Activated T-cell treated with anti-CD3 and anti-CD28 coated beads for 1 hour (primary cell): ENCODE measurements at places on chromosomes 2 and 18.

DNA sequence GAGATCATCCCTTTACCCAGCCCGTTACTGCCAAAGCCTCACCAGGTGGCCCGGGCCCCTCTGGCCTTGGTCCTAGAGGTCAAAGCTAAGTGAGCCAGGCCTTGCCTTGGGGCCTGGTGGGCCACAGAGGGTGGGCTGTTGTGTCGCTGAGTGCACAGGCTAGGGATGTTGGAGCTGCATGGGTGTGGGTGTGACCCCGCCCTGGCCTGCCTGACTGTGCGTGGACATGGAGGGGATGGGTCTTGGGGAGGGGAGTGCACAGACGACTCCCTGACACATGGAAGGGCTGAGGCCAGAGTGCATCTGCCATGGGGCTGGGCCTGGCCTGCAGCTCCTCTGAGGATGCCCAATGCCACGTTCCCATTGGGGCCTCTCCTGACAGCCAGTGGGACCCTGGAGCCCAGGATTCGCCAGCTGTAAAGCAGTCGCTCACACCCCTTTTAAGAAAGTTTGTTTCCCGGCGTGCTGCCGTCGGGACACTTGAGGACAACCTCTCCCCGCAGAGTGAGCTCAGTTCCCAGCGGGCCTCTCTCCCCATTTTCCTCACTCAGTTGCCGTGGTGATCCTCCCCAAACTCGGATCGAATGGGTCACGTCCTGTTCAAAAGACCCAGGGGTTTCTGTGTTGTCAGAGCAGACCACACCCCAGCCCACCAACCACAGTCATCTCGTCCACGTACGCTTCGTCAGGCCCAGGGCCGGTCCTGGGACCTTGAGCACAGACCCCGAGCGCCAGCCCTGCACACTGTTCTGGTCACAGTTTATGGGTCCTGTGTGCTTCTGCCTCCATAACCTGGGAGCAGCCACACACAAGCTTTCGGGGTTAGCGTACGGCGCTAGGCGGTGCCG lies 93.5 kb downstream of the NFATC1 start:
- DNase-seq = no peak

GRCh38 chr18:50475538-50476193 lies 84.2 kb upstream of the MAPK4 start:
- no peak for DNase-seq

DNA sequence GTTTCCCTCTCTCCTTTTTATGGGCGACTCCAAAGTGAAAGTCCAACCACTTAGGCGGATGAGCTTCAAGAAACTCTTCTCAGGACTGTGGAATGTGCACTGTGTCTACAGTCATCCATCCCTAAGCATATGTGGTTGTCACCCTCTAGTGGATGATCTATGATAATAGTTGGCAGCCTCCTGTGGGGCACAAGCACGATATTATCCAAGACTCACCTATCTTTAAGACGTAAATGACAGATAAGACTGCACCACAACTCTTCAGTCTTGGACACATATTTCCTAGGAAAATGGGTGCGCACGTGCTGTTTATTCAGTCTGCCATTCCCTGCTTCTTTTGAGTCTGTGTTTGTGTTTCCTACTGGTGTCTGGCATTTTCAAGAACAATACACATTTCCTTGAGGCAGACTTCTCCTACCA lies 145.5 kb upstream of the CTAGE1 start:
- no peak for DNase-seq

GRCh38 chr2:240469239-240469636 lies 33.8 kb downstream of the GPC1 start:
- no peak for DNase-seq

GRCh38 chr2:105138643-105139042 lies 100.8 kb downstream of the MRPS9 start:
- no peak for DNase-seq

DNA sequence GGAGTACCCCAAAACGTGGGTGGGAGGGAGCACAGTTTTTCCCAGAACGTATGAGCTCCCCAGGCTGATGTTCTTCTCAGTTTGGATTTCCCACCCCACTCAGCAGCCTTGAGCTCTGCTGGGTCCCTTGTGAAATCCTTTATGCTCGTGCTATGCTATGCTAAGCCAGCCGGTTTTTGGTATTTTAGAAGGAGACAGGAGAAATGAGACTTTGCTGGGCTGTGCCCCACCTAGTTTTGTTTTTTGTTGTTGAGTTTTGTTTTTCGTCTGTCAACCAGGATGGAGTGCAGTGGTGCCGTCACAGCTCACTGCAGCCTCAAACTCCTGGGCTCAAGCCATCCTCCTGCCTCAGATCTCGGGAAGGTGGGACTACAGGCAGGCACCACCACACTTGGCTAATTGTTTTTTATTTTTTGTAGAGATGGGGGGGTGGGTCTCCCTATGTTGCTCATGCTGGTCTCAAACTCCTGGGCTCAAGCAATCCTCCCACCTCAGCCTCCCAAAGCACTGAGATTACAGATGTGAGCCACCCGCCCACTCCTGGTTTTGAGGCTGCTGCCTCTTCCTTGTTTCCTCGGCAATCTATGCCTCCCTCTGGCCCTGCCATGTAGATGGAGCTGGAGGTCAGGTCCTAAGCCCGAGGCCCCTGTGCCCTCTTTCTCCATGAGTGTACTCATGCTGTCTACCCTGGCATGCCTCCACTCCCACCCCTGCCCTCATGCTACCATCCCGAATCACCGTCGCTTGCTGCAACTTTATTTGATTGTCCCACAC lies 17.5 kb upstream of the MGAT4A start:
- DNase-seq = no peak

DNA sequence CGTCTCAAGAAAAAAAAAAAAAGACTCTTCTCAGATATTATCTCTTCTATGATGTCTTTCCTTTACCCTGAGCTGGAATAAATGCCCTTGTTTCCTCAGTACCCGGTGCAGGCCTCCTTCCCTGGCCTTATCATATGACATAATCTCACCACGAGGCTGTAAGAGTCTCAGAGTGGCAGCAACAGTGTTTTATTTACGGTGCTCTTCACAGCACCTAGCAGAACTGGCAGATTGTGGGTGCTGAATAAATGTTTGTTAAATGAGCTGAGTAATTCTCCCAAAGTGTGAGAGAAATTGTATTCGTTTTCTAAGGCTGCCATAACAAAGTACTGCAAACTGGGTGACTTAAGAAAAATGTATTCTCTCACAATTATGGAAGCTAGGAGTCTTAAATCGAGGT lies 82.8 kb upstream of the CD28 start:
- no peak for DNase-seq

DNA sequence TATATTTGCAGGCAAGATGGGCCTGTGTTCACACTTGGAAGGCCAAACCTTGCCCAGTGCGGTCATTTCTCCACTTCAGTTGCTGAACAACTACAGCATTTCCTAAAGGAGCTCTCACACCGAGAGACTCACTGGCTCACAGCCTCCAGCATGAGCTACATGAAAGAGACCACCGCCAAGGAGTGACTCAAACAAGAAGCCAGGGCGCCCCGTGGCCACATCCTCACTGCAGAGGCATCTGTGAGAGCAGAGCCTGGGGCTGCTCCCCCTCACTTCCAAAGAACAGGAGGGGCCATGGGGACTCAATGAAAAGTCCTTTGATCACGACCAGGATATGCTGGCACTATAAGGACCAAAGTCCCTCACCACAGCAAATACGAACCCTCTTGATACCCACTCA lies 50.0 kb downstream of the TMEM163 start:
- peak; percentile 54 for DNase-seq

GRCh38 chr2:38892819-38893218 lies 3.1 kb downstream of the ARHGEF33 start:
- no peak for DNase-seq

- DNase-seq = no peak
These were observed 80.7 kb downstream of the L3MBTL4 start for GRCh38 chr18:6333981-6334380.

DNA sequence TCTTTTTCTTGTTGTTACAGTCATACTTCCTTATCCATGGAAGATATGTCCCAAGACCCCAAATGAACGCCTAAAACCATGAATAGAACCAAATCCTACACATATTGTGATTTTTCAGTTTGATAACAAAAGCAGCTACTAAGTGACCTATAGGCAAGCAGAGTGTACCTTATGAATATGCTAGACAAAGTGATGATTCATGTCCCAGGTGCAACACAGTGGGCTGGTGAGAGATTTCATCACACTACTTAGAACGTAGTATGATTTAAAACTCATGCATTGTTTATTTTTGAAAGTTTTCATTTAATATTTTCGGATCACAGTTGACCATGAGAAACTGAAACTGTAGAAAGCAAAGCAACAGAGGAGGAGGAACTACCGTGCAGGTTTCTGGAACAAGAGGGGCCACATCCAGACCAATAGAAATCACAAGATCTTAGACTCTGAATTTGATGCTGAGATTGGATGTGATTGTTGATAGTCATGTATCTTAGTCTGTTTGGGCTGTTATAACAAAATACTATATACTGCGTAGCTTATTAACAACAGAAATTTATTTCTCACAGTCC lies 470.8 kb upstream of the VRK2 start:
- DNase-seq = no peak

- DNase-seq = no peak
These were observed 330.3 kb upstream of the FIGN start for GRCh38 chr2:164066095-164066494.

DNA sequence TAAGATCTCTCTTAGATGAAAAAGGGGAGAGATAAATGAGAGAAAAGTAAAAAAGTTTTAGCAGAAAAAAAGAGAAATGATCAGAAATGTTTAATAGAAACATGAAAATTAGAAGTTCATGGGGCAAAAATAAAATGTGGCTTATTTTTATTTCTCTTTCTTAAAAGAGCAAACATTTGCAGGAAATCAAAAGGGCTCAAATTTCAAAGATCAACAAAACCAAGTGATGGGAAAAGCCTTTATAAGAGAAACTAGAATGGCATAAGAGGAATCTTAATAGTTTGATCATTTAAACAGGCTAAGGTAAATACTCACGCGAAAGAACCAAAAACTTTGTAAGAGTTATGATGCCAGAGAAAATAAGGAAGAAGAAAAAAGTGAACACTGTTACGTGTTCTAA lies 23.3 kb upstream of the DAW1 start:
- DNase-seq = no peak

GRCh38 chr2:127581516-127582490 lies 46.3 kb downstream of the MYO7B start:
- no peak for DNase-seq

- DNase-seq = no peak
These were observed 34.4 kb upstream of the CABYR start for GRCh38 chr18:24104486-24104885.

DNA sequence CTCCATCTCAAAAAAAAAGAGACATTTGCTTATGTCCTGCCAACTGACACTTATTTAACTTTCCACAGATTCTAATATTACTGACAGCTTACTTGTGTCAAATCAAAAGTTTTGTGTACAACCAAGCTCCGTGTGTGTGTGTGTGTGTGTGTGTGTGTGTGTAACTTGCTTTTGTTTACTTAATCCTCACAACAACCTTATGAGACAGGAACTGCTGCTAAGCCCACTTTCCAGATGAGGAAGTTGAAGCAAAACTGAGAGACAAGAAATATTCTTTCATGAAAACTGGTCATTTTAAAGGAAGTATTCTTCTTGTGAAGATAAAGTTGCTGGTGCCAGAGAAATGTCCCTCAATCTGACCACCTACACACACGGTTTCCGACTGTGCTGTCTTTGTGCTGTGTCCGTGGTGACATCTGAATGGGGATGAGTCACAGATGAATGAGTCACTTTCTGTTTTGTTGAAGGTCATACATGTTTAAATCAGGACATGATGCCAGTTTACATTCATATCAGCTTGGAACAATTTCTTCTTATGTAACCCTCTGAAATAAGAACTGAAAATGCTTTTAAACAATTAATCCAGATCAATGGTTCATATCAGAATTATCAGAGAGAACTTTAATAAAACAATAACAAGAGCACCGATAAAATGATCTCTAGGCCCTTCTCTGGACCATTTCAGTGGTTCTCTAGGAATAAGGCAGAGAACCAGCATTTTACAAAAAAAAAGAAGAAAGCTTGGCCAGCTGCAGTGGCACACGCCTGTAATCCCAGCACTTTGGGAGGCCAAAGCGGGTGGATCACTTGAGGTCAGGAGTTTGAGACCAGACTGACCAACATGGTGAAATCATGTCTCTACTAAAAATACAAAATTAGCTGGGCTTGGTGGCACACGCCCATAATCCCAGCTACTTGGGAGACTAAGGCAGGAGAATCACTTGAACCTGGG lies 95.5 kb downstream of the THNSL2 start:
- no peak for DNase-seq

- DNase-seq = no peak
These were observed 6.6 kb upstream of the NTSR2 start for GRCh38 chr2:11676640-11677039.

- no peak for DNase-seq
These were observed 4.5 kb upstream of the NPPC start for GRCh38 chr2:231930593-231931281.

DNA sequence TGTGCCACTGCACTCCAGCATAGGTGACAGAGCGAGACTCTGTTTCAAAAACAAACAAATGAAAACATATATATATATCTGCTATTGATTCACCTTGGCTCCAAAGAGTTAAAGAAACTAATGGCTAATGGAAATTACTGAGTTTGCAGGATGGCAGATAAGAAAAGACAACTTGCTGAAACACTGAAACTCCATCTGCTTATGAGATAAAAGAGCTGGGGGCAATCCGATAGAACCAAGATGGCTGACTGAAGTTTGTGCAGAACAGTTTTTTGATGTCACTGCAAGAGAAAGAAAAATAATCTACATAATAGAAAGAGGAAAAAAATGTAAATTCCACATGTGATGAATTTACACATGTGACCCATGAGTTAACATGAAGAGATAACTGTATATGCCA lies 88.2 kb downstream of the LRATD1 start:
- no peak for DNase-seq
